ENCODE measurements at places on chromosomes 2 and 18.

DNA sequence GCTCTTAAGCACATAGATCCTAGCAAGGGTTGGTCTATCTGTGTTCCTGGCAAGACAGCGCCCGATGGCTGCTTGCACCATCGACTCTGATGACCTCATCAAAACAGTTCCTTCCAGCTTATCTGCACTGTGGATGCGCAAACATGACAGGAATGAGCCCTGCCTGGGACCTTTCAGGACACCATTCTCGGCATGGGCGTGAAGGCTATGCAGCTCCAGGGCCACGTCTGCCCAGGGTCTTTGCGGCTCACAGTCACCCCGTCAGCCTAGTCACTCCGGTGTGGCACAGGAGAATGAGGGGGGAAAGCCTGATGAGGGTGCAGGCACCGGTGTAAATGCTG is 147.8 kb upstream of the TWIST2 start:
- DNase-seq: no peak

DNA sequence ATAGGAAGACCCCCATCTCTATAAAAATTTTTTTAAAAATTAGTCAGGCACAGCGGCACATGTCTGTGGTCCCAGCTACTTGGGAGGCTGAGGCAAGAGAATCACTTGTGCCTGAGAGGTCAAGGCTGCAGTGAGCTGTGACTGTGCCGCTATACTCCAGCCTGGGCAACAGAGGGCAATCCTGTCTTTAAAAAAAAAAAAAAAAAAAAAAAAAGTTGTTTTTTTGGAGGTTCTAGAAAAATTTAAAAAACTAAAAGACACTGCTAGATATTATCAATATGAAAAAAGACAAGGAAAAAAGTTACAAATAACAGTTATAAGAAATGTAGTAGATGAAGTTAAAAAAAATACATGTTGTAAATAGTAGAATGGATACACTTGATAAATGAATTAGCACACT is 56.1 kb upstream of the C2orf15 start:
- DNase-seq: no peak

- DNase-seq: no peak
Measured at GRCh38 chr18:22296304-22296703, 121.4 kb downstream of the CTAGE1 start.

DNA sequence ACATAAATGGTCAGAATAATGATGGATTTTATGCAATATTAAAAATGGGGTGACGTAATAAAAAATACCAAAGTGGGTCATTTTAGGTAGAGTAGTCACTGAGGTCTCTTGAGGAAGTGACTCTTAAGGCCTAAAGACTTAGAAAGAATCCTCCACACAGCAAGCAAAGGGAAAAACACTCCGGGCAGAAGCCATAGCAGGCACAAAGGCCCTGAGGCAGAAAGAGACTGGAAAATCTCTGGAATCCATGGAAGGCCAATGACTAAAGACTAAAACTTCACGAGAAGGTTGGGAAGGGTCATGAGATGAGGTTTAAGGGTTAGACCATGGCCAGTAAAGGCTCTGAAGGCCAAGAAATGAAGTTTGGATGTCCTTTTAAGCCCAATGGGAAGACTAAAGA is 36.9 kb downstream of the MAIP1 start:
- no peak for DNase-seq

GRCh38 chr2:694174-694573 is 17.0 kb upstream of the TMEM18 start:
- no peak for DNase-seq

- no peak for DNase-seq
Measured at GRCh38 chr2:97970293-97971060, 25.3 kb downstream of the TMEM131 start.

GRCh38 chr2:43759195-43759594 is 14.6 kb upstream of the DYNC2LI1 start:
- no peak for DNase-seq

DNA sequence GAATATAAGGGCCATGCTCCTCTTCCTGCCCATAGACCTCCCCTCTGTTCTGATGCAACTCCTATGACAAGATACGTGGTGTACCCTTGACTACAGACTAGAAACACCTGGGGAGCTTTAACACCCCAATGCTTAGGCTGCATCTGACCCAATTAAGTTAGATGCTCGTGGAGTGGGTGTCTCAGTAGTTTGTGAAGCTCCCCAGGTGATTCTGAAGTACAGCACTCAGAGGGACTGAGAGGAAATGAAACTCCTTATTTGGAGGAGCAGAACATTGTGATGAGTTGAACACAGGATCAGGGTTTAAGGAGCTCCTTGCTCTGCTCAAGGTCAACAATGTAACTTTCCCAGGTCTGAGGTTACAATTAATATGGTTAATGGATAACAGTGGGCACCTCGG is 80.3 kb upstream of the TTC39C start:
- no peak for DNase-seq

- no peak for DNase-seq
Measured at GRCh38 chr2:189265696-189266320, 86.2 kb upstream of the COL5A2 start.

- DNase-seq: no peak
Measured at GRCh38 chr18:76484749-76485387, 10.2 kb downstream of the ZNF516 start.

DNA sequence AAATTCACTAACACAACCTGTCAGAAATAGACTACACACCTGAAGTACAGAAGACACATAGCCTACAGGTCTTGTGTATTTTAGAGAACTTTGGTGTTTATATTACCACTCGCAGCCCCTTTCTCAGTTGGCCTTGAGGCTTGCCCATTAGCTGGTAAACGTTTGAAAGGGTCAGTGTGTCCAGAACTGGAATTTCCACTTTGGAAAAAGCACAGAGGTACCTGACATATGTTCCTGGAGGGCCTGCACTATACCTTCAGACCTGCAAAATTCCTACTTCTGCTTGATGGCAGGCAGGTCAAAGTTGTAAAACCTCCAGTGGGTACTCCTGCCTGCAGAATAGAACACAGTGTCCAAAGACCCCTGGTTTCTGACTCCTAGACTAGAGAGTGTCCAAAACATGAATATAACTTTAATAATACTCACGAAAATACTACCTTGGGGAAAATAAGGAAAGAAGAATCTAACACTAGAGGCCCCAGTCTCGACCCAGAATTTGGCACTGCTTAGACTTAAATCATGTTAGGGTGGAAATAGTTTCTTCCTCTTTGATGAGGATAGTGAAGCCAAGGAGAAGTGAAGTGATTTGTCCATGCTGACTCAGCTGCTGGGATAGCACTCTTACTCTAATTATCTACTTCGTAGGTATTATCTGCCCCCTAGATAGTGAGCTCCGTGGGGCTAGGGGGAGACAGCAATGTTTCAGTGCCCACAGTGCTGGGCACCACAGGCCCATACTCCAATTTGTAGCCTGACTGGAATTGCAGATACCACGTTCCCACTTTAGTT is 2.8 kb downstream of the KCTD1 start:
- no peak for DNase-seq

GRCh38 chr2:128441341-128442052 is 122.8 kb upstream of the HS6ST1 start:
- DNase-seq: no peak

DNA sequence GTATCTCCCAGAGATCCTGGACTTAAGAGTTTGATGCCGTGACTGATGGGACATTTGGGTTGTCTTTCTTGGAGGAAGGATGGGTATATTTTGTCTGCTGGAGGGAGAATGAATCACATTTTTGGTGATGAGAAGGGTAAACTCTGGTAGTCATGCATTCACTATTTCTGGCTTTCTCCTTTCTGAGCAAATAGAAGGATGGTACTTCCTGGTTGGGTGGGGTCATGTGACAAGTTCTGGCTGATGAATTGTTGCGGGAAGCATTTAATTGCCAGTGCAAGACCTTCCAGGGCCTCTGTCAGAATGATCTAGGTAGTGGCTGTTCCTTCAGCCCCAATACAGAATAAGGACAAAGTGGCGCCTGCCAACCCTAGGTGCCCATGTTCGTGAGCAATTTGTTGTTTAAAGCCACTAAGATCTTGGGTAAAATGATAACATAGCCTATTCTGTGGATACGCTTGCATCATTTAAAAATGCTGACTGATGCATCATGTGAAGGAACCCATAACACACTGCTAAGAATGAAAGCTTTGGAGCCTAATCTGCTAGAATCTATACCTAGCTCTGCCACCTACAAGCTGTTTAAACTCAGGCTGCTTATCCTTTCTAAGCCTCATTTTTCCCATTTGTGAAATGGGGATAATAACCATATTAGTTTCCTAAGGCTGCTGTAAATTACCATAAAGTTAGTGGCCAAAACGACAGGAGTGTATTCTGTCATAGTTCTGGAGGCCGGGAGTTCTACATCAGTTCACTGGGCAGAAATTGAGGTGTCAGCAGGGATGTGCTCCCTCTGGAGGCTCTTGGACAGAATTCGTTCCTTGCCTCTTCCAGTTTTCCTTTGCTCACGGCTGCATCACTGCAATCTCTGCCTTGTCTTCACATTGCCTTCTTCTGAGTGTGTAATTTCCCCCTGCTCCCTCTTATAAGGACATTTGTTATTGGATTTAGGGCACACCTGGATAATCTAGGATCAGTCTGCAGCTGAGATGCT is 281.3 kb downstream of the AGPS start:
- no peak for DNase-seq

DNA sequence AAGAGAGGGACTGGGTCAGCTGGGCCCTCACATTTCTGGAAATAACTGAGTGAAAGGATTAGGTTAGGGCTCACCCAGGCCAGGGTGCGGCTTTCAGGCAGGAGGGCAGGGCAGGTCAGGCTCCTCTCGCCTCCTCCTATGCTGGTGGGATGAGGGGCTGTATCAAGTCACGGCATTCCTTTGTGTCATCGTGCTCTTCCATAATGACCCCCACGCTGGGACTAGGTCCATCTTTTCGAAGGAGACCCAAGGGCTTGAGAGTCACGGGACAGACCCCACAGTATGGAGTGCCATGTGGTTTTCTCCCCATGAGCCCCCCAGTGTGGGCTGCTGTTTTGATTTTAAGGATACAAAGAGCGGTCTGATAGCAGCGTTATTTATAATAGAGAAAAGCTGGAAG is 137.8 kb upstream of the COPS8 start:
- no peak for DNase-seq

GRCh38 chr18:48826271-48826670 is 124.5 kb downstream of the SMAD7 start:
- DNase-seq: no peak

GRCh38 chr2:45128580-45128997 is 119.3 kb upstream of the SIX2 start:
- no peak for DNase-seq

- no peak for DNase-seq
Measured at GRCh38 chr2:15772681-15773080, 167.7 kb upstream of the MYCN start.

DNA sequence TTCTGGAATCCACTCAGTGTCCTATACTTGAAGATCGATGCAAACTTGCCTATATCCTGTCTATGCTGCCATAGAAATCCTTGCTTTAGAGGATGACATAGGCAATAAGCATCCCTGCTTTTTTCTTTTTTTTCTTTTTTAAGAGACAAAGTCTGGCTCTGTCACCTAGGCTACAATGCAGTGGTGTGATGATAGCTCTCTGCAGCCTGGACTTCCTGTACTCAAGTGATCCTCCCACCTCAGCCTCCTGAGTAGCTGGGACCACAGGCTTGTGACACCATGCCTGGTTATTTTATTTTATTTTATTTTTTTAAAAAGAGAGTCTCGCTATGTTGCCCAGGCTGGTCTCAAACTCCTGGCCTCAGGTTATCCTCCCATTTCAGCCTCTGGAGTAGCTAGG is 76.9 kb downstream of the LBH start:
- DNase-seq: no peak

GRCh38 chr2:201298462-201299052 is 38.2 kb downstream of the CASP8 start:
- DNase-seq: no peak

- DNase-seq: no peak
Measured at GRCh38 chr2:184006998-184007397, 591.3 kb upstream of the ZNF804A start.

- DNase-seq: no peak
Measured at GRCh38 chr18:72648079-72648478, 103.9 kb upstream of the CBLN2 start.

GRCh38 chr2:215933151-215933550 is 80.2 kb downstream of the MREG start:
- DNase-seq: no peak

- DNase-seq: no peak
Measured at GRCh38 chr2:109126501-109126860, 2.5 kb upstream of the SH3RF3 start.

DNA sequence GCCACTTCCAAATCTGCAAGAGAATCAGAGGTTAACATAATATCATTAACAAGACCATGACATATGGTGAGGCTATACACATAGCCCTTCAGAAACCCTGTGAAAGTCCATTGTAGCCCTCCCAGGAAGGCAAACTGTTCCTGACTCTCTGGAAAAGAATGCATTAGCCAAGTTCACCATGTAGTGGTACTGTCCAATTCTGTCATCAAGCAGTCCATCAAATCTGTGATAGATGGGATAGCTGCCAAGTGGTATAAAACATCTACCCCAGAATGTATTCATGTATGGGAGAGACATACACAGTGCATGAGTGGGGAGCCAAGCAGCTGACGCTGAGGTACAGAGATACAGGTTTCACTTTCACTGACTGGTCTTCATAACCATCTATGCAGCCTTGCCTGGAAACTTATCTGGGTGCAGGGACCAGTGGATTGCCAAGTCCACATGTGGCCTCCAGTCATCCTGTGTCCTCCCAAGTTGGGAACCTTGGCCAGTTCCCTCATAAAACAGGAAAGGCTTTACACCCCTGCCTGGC is 281.1 kb downstream of the MBD2 start:
- DNase-seq: no peak

DNA sequence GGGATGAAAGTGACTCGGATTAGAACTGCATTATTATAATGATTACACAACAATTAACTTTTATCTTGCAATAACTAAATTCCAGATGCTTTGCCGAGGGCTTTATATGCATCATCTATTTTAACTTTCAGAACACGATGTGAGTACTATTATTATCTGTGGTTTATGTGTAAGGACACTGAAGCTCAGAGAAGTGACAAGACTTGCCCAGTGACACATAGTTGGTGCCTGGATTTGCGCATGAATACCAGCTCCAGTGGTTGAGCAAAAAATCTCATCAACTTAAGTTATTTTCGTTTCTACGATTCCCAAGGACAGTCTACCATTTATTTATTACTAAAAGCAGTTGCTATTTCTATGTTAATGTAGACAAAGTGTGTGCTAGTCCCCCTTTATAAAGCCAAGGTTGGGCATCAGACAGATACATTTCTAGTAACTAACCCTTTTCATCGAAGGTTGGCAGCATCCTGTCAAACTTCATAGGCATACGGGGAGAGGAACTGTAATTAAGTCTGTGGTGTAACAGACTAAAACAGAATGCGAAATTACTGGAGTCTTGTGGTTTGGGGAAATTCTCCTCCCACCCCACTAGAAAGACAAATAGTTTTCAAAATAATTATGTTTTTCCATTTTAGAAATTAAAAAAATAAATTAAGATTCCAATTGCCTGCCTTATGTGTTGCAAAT is 73.2 kb upstream of the BOD1L2 start:
- DNase-seq: no peak

DNA sequence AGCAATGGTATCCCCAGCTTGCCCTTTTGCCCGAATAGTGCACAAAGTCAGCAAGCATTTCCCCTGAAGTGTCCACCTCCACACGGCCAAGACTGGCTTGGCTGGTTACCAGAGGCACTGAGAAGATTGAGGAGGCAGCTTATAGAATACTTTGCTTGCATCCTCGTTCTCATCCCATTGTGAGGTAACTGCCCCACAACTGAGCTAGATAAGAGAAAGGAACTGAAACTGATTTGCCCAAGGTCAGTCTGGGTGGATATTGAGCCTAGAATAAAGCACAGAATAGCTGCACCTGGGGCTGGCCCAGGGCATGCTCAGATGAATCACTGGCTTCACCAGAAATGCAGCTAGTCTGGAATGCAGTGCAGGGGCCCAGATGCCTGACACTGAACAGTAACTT is 32.7 kb upstream of the MAP4K3 start:
- peak; percentile 32 for DNase-seq
